NCI-H460 (cell line): ENCODE measurements at places on chromosomes 1 and 21.

- DNase-seq = no peak
Measured at GRCh38 chr1:202361224-202361623, 12.7 kb downstream of the PPP1R12B start.

GRCh38 chr21:35563885-35564451 lies 496.4 kb downstream of the SETD4 start:
- no peak for DNase-seq

DNA sequence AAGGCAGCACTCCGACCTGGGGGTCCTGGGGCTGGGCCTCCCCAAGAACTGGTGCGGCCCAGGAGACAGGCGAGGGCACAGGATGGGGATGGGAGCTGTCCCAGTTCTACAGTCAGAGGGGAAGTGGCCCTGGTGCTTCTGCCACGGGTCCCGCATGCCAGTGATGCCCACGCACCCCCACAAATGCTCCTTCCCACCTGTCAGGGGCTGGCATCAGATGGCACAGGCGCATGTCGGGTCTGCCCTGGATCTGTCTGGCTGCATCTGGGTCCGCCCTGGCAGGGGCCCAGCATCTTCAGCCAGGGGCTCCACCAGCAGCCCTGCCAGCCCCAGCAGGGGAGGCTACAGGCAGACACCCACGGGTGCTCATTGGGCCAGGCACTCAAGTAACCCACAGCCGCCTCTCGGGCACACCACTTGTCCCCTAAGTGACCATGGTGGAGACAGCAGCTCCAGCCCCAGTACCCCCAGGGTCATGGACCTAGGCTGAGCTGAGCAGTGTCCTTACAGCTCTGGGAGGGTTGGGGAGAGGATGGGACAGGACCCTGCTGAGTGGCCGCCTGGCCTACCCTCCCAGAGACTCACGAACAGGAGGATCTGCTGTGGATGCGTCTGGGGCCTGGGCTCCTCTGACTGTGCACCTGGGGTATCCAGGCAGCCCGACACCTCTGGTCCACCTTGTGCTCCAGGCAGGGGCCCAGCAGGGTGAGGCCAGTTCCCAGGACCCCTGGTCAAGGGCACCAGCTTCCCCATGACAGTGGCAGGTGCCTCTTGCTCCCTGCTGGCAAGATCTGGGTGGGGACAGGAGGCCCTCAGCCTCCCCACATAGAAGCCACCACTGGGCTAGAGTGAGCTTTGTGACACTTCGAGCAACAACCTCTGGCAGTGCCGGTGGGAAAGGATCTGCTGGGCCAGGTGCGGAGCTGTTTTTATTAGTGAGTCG lies 5.4 kb downstream of the SMIM1 start:
- DNase-seq = no peak

- DNase-seq = no peak
Measured at GRCh38 chr1:239539812-239540211, 153.4 kb downstream of the CHRM3 start.

GRCh38 chr1:184541537-184542152 lies 154.8 kb downstream of the C1orf21 start:
- DNase-seq = no peak

GRCh38 chr21:35664683-35665082 lies 395.6 kb downstream of the SETD4 start:
- DNase-seq = no peak

- no peak for DNase-seq
Measured at GRCh38 chr1:224149709-224150108, 33.3 kb upstream of the DEGS1 start.

GRCh38 chr1:186875896-186876835 lies 47.4 kb downstream of the PLA2G4A start:
- DNase-seq = no peak

DNA sequence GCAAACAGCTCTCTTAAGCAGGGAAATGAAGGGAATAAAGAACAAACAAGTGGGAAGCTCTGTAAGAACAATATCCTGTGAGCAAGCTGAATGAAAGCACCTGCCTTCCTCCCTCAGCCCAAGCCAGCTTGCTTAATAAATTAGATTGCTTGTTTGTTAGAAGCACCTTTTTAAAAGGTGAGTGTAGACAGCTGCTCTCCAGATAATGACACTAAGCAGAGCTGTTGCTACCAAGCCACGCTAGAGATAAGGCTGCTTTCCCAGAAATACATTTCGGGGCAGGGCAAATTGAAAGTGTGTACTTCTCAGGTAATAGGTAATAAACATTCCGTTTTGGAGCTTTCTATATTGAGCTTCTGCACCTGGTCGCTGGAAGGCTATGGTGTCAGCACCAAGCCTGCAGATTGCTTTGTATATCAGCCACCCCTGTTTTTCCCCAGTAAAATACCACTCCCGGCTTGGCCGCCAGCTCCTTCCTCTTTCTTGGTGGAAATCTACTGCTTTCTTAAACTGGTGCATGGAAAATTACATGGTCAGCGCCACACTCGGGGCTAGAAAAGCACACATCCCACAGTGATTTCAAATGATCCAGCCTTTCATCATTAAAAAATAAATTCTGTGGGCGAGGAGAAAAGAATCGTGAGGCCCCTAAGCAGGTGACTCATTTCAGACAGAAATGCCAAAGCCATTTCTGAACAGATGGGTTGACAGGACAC lies 151.3 kb downstream of the ETS2 start:
- DNase-seq = no peak

DNA sequence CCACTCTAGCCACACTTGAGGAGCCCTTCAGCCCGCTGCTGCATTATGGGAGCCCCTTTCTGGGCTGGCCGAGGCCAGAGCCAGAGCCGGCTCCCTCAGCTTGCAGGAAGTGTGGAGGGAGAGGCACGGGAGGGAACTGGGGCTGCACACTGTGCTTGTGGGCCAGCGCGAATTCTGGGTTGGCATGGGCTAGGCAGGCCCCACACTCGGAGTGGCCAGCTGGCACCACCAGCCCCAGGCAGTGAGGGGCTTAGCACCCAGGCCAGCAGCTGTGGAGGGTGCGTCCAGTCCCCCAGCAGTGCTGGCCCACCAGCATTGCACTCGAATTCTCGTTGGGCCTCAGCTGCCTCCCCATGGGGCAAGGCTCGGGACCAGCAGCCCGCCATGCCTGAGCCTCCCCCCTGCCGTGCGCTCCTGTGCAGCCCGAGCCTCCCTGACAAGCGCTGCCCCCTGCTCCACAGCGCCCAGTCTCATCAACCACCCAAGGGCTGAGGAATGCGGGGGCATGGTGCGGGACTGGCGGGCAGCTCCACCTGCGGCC lies 785.9 kb upstream of the TPTE start:
- no peak for DNase-seq

DNA sequence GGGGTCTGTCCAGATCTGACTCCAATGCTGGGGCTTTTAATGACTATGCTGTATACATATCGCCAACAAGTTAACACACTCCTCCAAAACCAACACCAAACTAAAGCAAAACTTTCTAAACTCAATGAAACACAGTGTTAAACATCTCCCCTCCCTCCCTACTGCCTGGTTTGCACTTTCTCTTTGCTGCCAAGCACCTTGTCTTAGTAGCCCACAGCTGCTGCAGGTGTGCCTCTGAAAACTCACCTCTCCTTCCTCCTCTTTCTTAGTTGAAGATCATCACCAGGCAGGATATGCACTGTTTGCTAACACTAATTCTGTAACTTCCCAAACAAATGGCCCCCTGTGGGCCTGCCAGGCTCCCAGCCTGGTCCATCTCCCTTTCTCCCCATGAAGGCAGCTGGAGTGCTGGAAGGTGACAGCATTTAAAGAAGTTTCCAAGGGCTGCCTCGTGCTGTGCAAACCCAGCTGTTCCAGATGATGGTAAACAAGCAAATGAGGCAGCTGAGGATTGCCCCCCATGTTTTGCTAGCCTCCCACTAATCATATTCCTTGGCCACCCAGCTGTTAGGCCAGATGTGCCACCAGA lies 213.7 kb downstream of the ASTN1 start:
- DNase-seq = no peak

GRCh38 chr21:25025596-25025995 lies 581.7 kb downstream of the MRPL39 start:
- DNase-seq = no peak

GRCh38 chr21:17495680-17496079 lies 17.2 kb upstream of the CXADR start:
- DNase-seq = no peak

DNA sequence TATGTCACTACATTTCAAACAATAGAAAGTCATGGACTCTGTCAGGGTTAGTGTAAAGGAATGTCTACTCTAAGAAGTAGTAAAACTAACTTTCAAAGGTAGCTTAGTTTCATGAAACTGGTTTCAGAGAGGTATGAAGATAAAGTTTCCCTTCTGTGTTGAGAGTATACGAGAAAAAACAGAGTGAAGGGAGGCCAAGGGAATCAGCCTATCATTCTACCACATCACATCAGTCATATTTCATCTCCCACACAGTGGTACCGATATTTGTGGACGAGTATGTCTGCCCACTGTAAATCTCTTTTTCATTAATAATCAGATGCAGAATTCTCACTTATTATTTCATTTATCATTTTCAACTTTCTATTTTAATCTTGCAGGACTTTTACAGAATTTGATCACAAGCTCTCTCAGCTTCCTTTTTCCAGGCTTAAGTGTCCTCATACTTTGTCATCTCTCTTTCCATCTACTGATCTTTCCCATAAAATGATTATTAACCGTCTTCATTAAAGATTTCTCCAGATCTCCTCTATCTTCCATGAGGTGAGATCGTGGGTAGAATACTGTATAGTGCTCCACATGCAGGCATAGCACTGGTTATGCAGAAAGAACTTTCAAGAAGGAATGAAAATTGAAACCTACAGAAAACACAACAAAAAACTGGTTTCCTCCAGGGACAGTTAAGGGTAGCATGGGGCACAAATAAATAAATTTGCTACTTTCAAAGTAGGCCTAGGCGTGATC lies 11.5 kb upstream of the IFI16 start:
- DNase-seq = no peak

- DNase-seq = no peak
Measured at GRCh38 chr1:176603696-176604095, 140.7 kb downstream of the PAPPA2 start.

DNA sequence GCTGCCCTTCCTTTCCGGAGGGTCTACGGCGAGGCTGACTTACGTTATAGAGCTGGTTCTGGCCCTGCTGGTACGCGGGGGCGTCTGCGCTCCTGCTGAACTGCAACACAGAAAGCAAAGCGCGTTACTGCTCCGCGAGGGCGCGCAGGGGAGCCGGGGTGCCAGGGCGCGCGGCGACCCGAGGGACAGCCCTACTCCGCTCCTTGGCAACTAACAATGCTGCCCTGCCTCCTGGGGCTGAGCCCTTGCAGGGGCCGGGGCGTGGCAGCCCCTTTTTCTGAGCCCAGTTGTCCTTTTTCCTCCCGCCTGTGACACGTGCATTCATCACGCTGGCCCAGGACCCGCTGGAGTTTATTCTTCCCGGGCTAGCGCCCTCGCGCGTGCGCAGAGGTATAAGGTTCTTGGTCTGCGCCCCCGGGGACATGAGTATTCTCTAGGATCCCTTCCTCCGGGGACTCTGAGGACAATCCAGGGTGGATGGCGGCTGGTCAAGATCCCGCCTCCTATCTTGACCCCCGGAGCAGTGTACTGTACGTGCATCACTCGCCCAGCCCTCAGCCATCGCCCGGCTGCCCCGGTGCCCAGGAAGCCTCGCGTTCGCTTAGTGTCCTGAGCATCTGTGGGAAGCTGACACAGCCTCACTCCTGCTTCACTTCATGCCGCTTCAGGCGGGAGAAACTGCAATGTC lies 78.9 kb downstream of the CD247 start:
- DNase-seq = no peak

DNA sequence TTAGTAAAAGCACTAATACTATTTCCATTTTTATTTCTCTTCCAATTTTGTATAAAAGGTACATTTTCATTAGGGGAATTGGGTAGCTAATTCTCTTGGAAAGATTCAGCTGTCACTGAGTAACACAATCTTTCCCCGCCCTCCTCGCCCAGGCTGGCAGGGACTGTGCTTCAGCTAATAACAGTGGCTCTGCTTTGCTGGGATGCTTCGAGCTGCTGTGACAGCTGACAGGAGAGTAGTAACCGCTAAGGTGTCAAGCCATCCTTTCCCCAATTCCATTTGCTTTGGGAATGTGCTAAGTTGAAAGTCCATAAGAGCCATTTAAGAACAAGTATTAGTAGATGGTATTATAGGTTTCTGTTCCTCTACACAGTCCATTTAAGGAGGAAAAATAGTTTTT lies 106.7 kb upstream of the NRIP1 start:
- no peak for DNase-seq

DNA sequence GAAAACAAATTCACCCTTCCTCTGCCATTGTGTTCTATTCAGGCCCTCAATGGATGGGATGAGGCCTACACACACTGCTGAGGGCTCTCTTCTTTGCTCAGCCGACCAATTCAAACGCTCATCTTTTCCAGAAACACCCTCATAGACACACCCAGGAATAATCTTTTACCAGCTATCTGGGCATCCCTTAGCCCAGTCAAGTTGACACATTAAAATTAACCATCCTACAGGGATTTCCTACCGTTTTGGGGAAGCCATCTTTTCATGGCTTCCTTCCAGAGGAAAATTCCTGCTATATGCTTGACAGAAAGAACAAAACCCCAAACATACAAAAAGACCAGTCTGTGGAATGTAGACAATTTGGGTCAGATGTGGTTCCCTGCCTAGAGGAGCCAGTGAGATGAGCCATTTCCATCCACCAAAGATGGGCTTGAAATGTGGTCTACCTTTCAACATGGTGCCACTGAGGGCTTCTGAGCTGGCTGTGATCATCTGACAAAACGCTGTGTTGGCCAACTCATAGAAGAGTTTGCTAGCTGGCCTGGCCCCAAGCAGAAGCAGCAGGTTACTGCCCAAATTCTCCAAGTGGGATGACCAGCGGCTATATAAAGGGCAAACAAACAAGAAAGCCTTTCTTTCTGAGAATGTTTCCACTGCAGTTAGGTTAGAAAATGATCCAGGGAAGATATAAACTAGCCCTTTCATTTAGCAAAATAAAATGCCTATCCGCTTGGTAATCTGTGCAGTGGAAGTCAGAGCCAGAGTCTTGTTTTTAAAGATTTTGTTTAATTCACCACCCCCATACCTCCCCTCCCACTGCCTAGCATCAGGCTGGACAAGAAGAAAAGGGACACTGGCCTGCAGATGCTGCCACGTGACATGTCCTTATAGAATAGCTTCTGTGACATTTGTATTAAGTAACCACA lies 69.1 kb upstream of the MRPS6 start:
- no peak for DNase-seq

GRCh38 chr1:198440842-198441241 lies 99.6 kb downstream of the ATP6V1G3 start:
- no peak for DNase-seq

DNA sequence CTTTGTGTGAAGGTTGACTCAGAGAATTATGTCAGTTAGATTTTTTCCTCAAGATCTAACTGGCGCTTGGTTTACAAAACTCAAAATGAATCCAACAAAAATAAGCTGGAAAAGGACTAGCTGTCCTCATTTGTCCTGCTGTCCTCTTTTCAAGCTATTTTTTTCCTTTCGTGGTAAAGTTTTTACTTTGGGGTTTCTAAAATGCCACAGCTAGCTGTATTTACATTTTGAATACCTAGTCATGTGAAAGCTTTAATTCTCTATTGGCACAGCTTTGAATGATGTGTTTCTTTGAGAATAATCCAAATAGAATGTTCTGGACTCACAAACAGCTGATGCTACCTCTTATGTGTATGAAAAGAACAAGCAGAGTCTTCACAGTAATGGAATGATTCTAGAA lies 673.6 kb upstream of the NR5A2 start:
- no peak for DNase-seq

GRCh38 chr1:226606311-226607267 lies 58.0 kb downstream of the STUM start:
- DNase-seq = no peak

- DNase-seq = no peak
Measured at GRCh38 chr1:29958271-29958670, 721.9 kb downstream of the PTPRU start.

- no peak for DNase-seq
Measured at GRCh38 chr1:167373398-167373797, 144.9 kb downstream of the CD247 start.
